Naive B cell (primary cell): ENCODE measurements at places on chromosomes 3 and 15.

GRCh38 chr3:98690876-98691275 is 72.3 kb upstream of the ST3GAL6 start:
- DNase-seq, result no peak

GRCh38 chr3:43096761-43097160 is 9.1 kb downstream of the POMGNT2 start:
- no peak for DNase-seq

GRCh38 chr3:188950832-188951489 is 220.8 kb upstream of the TPRG1 start:
- no peak for DNase-seq

DNA sequence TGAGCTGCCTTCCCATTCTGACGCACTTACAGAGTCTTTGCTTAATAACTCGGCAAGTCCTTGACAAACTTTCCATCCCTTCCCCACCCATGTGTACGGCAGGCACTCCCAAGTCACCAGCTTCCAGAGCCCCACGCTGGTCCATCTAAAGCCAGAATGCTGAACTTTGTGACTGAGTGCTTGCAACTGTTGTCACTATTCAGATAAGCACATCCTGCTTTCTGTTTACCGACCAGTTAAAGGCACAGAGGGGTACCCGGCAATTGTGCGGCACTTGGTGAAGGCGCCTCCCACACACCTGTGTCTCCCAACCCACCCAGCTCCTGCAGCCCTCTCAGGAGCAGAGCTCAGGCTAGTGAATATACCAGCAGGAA is 430.6 kb downstream of the FOXP1 start:
- no peak for DNase-seq

DNA sequence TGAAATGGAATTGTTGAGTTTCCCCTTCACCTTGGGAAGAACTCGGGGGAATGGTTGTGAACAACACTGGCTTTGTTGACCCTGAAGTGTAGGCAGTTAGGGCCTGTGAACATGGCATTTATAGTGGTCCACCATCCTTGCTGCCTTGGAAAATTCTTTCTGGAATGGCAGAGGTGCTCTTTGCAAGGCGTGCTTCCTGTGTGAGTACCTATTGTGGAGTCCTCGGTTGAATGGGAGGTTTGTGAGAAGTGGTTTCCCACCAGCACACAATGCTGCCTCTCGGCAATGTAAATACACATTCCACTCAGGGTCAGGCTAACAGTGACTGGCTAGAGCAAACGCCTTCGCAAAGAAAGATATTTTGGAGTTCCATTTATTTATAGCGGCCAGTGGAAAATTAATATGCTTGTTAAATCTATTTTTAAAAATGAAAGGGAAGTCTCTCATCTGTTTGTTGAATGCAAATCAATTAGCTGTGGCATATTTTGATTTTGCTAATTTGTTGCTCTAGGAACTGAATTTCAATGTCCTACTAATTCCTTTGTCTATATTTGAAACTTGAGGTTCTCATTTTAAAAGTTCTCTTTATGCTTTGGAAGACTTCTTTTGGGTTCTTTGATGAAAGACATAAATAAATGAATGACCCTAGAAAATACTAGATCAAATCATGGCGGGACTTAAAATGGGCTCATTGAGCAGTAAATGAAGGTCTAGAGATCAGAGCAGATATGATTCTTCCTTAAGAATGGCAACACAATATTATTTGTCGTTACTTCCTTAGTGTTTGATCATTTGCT is 59.5 kb downstream of the FNDC3B start:
- DNase-seq, result no peak

- no peak for DNase-seq
These were observed 106.7 kb downstream of the GABRB3 start for GRCh38 chr15:26665957-26666791.

DNA sequence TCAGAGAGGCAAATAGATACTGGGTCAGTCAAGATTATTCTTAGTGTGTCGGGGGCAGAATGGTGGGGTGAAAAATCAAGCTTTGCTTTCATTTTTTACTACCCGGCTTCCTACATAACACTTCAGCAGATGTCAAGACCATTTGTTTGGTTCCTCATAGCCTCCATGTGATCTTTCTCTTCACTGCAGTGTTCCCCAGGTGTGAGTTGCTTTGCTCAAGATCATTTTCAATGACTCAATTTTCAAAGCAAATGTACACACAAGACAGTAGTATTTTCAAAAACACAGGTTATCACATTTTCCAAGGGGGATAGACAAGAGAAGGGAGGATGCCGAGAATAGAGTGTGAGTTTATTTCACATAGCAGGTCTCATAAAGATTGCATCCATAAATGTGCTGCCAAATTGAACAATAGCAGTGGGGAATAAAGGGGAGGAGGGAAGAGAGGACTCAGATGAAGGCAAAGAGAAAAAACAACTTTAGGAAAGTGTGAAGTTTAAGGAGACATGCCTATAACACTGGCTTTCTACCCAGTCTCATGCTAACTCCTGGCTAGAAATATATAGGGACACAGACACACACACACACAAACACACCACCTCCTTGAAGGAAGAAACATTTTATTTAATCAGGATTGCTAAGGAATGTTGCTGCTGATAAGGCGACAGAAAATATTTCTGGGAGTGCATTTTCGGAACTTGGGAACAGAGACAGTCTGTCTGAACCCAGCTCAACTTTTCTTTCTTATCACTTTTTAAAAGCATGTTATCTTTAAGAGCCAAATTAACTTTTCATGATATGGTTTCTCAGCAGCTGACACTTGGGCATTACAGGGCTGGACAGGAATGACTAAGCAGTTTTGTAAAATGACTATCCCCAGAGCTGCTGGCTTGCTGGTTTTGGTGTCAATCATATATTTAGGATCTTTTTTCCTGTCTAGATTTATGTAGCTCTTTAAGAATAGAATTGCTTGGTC is 402.4 kb downstream of the RBMS3 start:
- DNase-seq, result no peak

DNA sequence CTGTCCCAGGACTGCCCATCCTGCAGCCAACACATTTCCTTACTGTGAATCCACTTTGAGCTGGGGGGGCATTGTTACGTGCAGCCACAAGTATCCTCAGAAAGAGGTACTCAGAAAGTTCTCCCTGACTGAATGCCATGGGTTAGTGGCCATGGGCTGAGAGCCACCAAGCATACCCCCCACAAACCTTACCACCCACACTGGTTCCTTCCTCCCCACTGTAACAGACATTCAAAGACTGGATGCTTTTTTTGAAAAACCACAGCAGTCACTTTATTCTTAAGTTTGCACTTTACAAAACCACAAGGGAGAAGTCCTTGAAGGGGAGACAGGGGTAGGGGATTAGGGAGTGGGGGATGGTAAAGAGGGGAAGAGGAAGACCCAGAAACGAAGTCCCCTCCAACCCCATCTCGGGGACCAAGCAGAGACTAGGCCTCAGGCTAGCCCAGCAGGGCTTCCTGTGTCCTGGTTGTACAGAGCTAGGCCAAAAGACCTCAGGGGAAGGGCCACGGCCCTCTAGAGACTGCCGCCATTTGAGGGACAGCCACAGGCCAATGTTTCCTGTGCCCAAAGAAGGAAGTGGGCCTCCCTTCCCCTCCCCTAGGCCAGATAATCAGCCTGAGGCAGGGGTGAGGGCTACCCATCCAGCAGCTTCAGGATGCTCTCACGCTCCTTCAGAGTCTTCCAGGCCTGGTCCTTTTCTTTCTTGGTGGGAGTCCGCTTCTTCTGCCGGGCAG is 10.1 kb upstream of the CAMK1 start:
- peak; percentile 71 for DNase-seq

DNA sequence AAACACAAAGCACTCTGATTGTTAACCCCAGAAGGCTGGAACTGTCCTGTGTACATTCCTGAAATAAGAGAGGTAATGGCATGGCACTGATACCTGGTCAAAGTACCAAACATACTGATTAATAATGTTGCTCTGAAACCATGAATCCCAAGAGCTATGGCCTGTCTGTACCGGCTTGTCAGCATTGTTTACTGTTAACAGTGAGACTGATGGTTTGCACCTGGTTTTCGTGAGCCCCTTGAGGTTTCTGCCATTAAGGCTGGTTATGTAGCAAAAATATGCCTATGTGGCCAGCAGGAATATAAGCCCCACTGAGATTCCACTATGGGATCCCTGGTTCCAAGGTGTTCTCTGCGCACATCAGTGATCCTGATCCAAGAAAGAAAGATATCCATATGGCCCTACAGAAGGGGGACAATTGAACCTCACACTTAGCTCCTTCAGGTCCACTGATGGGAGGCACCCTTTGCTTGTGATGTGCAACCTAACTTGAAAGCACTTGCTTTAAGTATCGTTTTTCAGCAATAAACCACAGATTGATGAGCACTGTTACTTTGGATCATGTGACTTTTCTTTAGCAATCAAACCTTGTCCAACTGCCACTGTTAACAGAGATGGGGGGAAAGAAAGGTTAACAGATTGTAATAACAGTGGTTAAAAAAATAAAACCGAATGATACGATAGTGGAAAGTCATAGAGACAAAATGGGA is 65.2 kb downstream of the TBL1XR1 start:
- DNase-seq, result no peak

DNA sequence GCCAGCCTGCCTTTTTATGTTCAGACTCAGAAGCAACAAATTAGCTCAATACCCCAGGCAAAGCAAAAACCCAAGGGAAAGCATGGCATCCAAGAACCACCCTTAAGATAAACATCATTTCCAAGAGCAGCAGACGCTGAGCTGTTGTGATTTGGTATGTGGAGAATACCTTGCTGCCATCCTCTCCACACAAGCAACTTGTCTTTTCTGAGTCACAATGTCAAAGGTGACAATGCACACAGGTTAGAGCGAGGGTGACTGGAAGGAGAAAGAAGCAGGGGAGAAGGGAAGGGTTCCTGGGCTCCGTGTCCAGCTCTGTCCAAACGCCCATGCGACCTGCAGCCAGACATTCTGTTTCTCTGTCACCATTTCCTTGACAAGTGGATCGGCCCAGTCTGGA is 6.0 kb downstream of the PCSK6 start:
- no peak for DNase-seq

DNA sequence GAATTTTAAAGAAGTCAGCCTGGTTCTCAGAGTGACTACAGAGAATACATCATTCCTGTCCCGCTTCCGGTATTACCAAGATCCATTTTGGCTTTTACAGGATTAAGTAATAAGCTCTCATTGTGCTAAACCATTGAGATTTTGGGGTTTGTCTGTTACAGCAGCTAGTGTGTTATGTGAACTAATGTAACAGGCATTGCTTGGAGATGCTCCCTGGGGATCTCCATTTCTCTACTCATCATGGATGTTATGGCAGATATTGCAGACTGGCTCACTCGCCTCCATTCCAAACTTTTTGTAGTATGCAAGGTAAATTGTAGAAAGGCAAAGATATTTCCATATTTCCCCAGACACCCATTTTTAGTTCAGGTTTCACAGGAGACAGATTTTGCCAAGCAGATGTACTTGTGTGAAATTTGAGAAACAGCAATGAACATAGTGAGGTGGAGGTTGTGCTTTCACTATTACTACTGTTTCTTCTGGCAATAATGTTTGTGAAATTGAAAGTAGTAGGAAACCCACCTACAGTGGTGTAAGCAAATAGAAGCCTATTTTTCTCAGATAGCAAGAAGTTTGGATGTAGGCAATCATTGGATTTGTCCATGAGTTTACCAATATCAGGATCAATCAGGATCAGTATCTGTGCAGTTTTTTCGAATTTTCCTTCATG is 177.1 kb upstream of the GALNT15 start:
- no peak for DNase-seq

- no peak for DNase-seq
These were observed at the start of gene IL17RC for GRCh38 chr3:9916734-9917680. TSS of gene IL17RC (plus strand) at chr3:9917098. CDS start at chr3:9917316, 218 bp downstream.

GRCh38 chr3:88188436-88188835 is 38.7 kb downstream of the C3orf38 start:
- no peak for DNase-seq

DNA sequence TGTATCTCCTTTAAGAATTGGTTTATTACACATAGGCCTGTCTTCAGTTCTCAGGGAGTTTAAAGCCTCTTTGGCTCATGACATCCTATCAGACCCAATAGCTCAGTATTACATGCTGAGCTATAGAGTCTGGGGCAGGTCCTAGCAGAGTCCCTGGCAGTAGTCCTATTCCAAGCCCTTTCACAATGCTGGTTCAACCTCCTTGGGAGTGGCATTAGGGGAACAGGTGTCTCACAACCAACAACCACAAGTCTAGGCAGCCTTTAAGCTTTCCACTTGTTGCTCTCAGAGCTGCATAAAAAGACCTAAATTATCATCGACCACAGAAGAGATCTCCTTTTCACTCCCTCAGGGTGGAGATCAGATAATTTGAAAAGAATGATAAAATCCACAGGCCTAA is 22.8 kb upstream of the C2CD4B start:
- DNase-seq, result no peak

- no peak for DNase-seq
These were observed 2.9 kb upstream of the DIS3L start for GRCh38 chr15:66290518-66290917.

DNA sequence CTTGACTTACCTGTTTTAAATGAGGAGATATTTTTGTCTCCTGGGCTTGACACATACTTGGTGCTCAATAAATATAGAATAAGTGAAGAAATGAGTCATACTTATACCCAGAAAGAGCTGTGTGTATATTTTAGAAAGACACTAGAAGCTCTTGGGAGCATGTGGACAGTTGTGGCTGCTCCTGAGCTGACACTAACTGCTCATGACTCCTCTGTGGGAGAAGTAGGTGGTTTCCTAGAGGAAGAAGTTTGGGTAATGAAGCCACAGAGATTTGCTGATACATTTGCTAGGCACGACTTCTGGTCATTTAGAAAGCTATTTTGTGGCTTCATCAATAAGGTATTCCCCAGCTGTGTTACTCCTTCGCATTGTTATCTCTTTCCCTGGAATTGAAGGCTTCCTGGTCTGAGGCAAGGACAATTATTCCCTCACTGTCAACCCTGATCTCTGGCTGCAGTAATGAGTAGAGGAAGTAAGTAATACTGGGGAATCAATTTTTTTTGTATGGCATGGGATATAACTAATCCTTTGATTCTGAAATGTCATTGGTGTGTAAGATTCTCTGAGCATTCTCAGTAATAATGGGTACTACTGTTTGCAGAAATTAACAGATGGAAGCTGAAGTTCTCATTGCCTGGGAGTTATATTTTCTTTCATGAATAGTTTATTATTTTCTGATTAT is 79.6 kb upstream of the DCBLD2 start:
- DNase-seq, result no peak
